NCI-H748 treated with DMSO at 0.1 percent for 48 hours (cell line): ENCODE measurements at places on chromosomes 6 and 20.
A peak's percentile ranks its signal among the peaks of the same experiment; 100 is the strongest.

- no peak for DNase-seq
Measured at GRCh38 chr6:56288347-56288746, 41.0 kb upstream of the COL21A1 start.

DNA sequence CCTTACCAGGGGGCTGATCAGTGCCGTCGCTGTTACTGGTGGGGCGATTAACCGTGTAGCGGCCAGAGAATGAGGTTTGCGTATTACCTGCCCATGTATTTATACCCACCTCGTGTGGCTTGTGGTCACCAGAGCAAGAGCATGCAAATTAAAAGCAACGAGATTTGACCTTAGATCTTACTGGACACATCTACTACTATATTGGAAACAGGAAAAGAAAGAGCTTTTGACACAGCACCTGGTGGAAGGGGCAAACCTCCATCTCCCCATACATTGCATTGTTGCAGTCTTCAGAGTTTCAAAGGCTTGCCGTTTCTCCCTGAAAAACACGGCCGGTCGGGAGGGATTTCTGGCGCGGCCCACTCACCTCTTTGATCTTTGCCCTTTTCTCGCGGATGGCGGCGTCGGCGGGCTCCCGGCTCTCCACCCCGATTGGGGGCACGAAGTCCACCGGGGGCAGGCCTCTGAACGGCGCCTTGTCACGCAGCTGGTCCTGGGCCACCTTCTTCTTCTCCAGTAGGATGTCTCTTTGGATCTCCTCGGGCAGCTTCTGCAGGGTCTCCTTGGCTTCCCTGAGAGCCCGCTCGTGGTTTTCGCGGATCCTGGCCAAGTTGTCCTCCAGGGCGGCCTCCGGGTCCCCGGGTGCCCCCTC lies 1.3 kb downstream of the MAN1A1 start:
- peak; percentile 13 for DNase-seq

DNA sequence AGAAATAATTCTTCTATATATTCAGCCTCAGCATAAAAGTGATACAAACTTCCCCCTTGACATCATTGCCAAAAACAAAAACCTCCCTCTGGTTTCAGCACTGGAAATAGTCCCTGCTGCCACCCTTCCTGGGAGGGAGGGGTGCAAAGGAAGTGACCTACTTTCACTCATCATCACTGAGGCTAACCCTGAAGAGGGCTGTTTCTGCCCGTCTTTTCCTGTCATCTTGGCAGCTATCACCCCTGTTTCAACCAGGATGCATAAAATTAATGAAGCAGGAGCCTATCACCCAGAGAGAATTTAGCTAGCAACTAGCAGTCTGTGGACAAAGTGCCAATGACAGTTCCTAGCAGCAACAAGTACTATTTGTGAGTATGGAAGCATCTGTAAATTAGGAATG lies 397.8 kb downstream of the LAMA2 start:
- DNase-seq = no peak

- no peak for DNase-seq
Measured at GRCh38 chr20:6040958-6041807, 12.7 kb downstream of the LRRN4 start.

GRCh38 chr6:163729127-163729872 lies 314.8 kb downstream of the QKI start:
- DNase-seq = no peak

DNA sequence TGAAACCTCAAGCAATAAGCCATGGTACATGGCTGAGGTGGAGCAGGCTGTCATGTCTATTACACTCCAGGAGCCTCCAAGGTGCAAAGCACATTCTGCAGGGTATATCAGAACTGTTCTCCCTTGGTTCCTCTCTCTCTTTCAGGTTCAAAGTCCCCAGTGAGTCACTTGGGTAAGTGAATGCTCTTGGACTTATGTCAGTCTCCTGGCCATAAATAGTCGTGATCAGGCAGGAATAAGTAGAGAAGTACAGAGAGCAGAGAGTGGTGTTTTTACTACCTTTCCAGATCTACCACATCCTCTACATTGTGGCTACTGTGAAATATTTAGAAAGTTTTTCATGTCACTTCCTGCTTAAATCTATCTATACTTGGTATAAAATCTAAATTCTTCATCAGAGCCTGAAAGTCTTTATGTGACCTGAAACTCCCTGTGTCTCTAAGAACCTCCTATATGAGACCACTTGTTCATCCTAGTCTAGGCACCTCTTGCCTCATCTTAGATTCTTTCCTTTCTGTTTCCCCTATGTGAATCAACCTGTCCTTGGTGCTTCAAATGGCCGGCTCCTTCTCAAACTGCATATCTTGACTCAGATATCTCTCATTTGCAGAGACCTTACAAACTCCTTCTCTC lies 1077.6 kb upstream of the MAP3K7 start:
- DNase-seq = no peak

DNA sequence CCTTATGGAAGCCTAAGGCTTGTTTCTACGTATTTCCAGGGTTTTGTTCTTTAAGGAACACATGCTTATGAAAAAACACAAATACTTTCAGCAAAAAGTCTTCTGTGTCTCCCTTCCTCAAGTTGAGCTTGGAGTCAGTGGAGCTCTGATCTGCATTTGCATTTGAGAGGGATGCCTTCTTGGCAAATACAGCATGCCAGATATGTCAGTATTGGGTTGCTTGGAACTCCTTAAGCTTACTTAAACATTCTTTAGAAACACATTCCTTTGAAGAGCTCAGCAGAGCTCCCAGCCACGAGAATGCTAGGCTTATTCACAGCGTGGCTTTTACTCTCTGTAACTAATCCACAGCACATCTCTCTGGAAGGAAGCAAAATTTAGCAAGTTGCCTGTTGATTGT lies 68.3 kb downstream of the ANKRD6 start:
- DNase-seq = no peak

- DNase-seq = no peak
Measured at GRCh38 chr6:91476000-91476399, 889.1 kb upstream of the MAP3K7 start.

- DNase-seq = peak; percentile 52
Measured at GRCh38 chr20:31569163-31570020, 35.7 kb upstream of the ID1 start.

DNA sequence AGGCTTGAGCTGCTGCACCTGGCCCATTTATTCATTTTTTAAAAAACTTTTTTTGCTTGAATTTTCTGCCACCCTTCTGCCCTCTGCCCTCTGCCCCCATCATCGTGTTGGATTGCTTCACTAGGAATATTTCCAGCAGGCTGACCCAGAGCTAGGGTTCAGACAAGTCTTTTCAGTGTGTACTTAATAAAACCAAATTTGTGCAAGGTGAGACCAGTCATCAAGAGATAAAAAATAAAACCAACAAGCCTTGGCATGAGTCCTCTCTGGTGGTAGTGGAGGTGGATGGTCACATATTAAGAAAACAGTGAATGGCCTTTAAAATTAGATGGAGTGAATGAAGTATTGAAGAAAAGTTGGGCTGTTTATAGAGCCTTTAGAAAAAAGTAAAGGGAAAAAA lies 239.6 kb downstream of the CDKAL1 start:
- DNase-seq = no peak

DNA sequence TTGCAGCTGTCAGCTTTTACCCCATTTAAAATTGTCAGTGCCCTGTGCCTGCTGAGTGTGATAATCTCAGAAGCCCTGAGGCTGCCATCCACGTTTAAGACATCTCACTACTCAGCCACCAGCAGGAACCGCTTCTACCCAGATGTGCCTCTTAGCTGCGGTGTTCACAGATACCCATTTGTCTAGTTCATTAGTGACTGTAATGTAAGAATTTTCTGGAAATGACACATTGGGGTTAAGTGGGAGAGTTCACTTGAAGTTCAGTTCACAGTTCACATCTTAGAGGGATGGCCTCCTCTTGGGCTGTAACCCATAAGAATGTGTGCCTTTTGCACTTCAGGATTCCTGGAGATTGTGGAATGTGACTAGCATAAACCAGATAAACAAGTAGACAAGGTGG lies 477.7 kb downstream of the BTBD3 start:
- no peak for DNase-seq

- no peak for DNase-seq
Measured at GRCh38 chr6:88869263-88870020, 94.0 kb downstream of the RNGTT start.

DNA sequence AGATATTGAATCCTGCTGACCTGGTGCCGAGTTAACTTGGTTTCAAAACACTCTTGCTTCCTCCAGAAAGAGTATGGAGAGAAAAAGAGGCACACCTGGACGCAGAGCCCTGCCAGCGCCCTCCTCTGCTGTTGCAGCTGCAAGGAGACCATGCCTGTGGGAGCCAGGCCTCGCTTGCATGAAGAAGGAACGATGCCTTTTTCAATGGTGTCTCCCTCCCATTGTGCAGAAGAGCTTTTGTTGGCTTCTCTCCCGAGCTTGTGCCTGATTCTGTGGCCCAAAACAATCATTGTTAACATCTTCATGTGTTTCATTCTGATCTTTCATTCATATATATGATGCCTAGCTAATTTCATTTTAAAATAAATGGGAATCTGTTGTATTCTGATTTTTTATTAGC lies 98.1 kb downstream of the FAM120B start:
- no peak for DNase-seq

DNA sequence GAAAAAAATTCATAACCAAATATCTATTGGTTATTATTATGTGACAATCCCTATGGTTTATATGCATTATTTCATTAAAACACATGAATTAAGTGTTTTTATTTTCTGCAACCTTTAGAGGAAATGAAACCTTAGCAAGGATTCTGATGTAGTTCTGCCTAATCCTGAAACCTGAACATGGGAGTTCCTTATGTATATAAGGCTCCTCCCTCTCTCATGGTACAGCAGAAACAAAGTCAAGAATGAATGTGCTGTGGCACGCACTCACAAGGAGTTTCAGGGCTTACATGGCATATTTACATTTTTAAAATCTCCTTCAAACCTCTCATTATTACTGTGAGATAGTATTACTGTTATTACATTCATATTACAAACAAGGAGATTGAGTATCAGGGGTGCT lies 426.4 kb upstream of the CITED2 start:
- no peak for DNase-seq

DNA sequence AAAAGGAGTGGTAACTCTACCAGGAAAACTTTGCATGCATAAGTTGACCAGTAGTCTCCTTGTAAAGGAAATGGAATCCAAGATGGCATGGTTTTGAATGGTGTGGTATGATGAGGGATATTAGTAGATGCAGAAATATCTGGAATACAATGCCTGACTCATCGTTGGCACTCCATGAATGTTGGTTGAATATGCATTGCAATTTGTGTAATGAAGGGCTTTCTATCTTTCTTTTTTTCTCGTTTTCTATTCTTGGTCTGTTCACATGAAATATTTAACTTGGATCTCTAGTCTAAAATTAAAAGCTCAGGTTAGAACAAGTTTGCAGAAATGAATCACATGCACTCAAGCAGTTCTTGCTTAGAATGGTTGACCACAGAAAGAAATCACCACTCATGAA lies 277.3 kb upstream of the PRND start:
- DNase-seq = no peak

- DNase-seq = no peak
Measured at GRCh38 chr20:49878977-49879376, 36.4 kb downstream of the SPATA2 start.
